ENCODE measurements at places on chromosomes 2 and 18.

DNA sequence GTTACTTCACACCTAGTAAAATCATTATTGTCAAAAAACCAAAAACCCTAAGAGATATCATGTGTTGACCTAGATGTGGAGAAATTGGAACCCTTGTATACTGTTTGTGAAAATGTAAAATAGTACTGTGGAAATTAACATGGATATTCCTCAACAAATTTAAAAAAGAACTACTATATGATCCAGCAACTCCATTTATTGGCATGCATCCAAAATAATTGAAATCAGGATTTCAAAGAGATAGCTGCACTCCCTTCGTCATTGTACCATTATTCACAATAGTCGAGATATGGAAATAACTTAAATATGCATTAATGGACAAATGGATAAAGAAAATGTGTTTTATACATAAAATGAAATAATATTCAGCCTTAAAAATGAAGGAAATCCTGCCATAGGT lies 105.3 kb upstream of the ZC3H15 start:
- no peak for DNase-seq

DNA sequence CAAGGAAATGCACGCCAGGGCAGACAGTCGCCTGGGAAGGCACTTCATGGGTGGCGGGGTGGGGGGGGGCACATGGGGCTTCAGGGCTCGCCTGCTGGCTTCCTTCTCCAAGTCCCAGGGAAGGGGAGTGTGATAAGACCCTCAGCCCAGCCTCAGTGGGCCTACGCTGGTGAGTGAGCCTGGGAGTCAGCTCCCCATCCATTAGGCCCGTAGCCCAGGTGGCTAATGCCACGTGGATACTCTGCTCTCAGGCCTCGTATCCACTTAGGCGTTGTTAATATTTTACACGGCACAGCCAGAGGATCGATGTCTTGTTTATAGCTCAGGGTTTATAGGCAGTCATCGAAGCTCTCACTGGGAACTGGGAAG lies 47.1 kb downstream of the KCNIP3 start:
- DNase-seq = no peak

GRCh38 chr2:74831693-74832530 lies 2.0 kb upstream of the HK2 start:
- no peak for DNase-seq

DNA sequence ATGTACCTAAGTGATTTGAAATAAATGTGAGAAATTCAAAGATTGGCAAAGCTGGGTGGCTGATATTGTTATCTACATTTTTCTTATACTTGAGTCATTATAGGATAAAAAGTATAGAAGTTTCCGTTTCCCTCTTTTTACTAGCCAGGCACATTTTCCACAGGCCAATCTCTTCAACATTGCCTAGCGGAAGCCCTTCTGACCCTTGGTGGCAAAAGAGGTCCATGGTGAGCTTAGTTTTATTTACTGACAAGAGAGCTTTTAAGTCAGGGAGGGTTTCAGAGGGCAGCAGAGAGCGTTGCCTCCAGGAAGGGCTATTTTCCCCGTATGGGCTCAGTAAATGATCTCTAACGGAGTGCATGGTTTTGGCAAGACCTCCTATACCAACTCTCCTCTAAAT lies 15.1 kb upstream of the RHOB start:
- no peak for DNase-seq

DNA sequence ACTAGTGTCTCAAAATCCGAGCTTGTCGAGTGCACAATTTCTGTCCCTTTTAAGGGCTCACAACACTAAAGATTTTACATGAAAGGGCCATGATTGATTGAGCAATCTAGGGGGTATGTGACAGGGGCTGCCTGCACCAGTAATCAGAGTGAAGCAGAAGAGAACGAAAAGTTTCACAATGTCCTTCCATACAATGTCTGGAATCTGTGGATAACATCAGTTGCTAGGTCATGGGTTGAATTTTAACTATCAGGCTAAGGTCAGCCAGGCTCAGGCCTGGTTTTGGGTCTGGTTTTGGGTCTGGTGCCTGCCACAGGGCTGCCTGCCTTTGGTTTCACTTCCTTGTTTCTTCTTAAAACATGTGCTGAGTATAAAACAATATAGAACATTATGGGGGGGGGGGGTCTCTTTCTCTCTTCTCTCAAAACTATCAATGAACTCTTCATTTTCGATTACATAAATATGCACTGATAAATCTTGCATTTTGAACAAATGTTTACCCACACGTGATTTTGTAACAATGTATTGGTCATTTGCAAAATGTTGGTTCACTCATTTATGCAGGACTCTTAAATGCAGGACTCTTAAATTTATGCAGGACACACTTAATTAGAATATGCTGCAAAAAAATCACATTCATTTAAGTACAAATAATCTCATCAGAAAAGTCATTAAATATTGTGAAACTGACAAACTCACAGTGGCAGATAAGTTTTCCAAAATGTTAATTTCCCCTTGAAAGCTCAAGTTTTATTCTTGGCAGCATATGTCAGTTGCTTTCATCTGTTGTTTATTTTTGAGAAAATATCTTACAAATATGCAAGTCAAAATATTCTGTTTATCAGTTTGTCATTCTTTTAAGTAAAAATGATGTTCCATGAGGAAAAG lies 290.5 kb upstream of the KYNU start:
- no peak for DNase-seq
